ENCODE measurements at places on chromosomes 4 and X.

DNA sequence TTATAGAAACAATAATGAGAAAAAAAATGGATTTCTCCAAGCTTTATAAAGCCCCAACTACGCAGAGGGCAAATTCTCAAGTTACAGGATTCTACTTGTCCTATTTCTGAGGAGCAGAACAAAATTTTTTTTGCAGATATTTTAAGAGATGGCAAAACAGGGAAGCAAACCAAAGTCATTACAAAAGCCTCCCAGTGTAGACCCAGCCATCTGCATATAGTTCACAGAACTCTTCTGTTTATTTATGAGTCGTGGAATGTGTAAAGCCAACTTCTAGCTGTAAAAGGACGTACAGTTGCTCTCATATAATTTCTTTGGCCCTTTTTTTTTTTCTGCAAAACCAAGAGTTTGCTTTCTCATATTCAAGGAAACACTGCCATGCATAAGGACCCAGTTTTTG, 120.4 kb downstream of the PCDH7 start:
- DNase-seq: no peak

GRCh38 chr4:85669204-85669603, 194.3 kb downstream of the ARHGAP24 start:
- no peak for DNase-seq

GRCh38 chr4:188892837-188893236, 753.6 kb downstream of the TRIML1 start:
- DNase-seq: no peak

- no peak for DNase-seq
These were observed 449.7 kb upstream of the KLHL4 start for GRCh38 chrX:87067795-87068369.

DNA sequence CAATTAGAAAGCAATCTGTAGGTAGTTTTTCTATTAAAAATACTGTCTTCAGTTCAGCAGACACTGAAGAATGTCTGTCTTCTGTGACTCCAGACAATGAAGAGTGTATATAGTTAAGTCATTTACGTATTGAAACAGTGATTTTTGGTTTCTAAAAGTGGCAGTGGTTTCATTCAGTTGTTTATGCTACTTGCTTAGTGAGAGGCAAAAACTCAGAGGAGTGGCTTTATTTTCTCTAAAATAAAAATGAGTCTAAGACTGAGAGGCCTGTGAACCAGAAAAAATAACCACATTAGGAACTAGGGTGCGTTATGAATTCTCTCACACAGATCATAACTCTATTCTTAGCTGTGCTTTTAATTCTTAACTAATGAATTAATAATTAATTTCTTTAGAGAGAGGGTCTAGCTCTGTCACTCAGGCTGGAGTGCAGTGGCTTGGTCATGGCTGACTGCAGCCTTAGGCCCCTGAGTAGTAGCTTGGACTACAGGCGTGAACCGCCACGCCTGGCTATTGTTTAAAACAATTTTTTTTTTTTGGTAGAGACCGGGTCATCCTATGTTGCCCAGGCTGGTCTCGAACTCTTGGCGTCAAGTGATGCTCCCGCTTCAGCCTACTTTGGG, 31.4 kb downstream of the FREM3 start:
- DNase-seq: no peak

GRCh38 chr4:156794863-156795262, 176.7 kb downstream of the PDGFC start:
- no peak for DNase-seq

DNA sequence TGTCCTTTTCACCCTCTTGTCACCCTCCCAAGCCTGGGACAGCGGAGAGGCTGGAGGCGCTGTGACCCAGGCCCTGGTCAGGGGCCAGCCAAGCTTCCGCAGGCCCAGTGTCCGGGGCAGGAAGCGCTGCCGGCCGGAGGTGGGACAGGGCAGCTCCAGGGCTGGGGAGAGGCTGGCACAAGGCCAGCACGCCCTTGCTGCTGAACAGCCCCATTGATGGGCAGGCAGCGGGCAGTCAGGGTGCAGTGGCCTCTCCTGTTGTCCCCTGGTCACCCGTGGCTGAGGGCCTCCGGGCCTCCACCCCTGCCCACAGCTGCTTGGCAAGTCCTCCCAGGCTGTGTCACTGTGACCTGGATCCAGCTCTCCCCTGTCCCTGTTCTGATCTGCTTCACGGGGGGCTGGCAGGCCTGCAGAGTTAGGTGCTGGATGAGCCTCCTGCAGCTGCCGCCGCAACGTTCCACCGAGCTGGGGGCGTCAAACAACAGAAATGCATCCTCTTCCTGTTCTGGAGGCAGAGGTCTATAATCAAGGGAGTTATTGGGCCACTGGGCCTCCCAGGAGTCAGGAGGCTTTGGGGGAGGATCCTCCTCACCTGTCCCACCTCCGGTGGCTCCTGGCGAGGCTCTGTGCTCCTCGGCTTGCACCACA, 107.9 kb downstream of the PSAPL1 start:
- DNase-seq: no peak

DNA sequence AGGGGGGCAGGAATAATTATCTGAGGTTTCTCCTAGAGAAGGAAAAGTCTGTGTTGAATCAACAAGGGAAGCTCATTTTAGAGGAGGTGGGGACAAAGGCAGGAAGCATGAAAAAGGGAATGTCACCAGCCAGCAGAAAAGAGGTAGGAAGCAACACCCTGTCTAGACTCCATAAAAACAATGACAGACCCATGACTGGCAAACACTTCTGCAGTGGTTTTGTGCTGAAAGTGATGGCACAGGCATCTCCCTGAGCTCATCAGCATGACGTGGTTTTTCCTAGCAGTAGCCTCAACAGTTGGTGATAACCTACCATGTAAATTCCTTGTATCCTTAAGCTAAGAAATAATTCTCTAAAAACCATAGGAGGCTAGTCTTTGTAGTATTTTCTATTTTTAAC, 110.7 kb upstream of the GALNT7 start:
- peak; percentile 74 for DNase-seq

GRCh38 chrX:136577552-136577951, 45.5 kb downstream of the VGLL1 start:
- DNase-seq: peak; percentile 23

DNA sequence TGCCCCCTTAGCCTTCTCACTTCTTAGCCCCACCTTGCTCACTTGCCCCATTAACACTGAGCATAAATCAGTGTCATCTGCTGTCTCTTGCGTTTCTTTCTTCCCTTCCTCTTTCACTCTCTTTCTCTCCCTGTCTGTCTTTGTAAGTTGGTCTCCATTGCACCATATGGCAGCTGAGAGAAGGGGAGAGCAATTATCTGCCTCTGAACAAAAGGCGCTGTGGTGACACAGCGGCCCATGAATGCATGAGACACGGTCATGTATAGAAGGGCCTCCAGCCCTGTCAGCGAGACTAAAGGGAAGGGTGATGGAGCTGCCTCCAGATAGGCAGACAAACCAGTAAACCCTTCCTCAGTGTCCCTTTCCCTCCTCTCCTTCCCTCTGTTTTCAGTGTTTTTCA, 88.8 kb upstream of the PCDH18 start:
- DNase-seq: no peak

- DNase-seq: no peak
These were observed 112.9 kb upstream of the VCX start for GRCh38 chrX:7730071-7730470.

DNA sequence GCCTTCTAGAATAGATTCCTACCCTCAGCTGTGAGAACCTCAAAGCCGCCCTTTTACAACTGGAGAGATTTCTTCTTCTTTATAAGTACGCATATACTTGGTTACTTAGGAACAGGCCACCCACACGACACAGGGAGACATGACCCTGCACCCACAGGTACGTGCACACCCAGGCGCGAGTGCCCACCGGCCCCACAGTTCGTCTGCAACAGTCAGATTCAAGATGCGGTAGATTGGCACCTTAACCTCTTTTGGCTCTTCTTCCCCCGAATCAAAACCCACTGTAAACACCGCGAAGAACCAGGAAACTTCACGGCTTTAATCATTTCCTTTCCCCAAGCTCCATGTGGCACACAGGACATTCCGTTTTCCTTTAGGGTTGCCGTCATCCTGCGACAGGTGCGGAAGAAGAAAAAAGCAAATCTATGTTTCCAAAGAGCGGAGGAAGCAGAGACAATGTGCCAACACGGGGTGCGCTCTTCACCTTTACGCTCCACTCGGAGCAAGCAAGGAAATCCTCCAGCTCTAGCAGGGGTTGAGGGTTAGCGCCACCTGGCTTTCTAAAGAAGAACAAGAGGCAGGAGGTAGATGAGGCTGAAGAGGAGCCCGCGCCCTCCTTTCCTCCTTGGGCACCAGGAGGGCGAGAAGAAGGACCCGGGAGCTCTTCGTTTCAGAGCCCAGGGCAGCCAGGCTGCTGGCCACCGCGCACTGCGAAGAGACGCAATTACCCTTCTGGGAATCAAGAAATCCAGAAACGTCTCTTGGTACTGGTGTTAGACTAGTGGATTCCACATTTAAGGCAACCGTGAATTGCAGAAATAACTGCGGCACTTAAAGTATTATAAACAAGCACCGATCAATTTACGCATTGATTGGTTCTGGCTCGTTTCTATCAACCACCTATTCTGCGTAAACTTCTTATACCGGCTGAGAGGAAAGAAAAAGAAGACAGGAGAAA, 35.7 kb downstream of the HAND2 start:
- peak; percentile 83 for DNase-seq

GRCh38 chr4:186265683-186266652, at the start of gene F11:
Gene F11 (plus strand): TSS chr4:186266189. CDS start chr4:186267137, 948 bp downstream.
- DNase-seq: no peak

DNA sequence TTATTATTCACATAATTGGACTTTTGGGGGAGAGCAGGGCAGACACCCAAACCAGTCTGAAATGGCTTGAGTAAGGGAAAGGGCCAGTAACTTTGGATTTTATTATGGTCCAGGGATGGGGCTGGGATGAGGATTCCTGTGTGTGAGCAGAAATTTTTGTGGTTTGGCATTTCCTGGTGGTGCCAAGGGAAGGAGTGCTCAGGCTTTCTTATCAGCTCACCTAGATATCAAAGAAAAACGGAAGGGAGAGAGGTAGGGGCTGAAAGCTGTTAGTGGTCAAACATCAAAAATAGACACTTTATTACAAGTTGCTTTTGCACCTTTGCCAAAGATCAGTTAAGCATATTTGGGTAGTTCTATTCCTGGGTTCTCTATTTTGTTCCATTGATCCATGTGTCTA, 128.5 kb upstream of the DIPK2B start:
- DNase-seq: no peak

DNA sequence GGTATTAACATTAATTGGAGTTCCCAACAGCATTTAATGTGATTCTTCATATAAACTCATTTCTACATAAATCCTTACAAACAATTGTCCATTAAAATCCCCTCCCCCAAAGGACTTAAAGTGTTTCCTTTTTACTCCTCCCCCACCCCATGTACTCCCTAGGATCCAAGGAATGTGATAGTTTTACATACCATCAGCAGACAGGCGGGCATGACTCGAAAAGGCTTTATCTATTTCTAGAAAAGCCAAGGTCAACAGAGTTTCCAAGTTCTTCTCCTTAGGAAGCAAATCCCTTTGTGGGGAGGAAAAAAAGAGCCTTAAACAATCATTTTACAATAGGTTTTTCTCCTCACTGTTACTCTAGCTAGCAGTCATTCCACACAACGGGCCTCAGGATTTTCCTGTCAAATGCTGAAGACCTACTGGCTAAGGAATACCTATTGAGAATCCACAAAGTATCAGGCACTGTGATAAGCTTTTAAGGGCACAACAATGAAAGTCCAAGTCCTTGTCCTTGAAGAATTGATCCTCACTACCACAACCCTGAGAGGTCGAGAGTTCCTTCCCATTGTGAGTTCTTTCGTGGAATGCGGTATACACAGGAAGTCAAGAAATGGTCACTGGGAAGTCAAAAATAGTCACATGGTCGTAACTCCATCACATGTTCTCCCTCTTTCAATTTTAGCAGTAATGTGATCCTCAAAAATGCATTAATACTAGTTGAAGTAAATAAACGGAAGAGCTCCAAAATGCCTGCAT, 7.2 kb downstream of the PPM1K start:
- DNase-seq: no peak

DNA sequence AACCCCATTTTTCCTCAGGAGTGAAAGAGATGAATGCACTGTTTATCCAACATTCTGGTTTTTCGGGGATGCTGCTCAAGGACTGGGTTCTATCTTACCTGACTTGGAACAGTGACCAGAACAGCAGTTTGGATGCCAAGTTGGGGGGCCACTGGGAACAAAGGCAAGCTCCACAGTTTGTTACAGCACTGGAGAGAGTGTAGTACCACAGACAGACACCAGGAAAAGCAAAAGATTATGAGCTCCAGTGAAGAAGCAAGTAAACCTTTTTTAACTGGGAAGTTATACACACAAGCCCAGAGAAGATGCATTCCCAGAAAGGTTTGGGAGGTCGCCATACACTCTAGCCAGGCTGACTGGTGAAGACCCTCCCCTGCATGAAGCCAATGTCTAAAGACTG, 13.6 kb downstream of the C4orf36 start:
- DNase-seq: no peak

DNA sequence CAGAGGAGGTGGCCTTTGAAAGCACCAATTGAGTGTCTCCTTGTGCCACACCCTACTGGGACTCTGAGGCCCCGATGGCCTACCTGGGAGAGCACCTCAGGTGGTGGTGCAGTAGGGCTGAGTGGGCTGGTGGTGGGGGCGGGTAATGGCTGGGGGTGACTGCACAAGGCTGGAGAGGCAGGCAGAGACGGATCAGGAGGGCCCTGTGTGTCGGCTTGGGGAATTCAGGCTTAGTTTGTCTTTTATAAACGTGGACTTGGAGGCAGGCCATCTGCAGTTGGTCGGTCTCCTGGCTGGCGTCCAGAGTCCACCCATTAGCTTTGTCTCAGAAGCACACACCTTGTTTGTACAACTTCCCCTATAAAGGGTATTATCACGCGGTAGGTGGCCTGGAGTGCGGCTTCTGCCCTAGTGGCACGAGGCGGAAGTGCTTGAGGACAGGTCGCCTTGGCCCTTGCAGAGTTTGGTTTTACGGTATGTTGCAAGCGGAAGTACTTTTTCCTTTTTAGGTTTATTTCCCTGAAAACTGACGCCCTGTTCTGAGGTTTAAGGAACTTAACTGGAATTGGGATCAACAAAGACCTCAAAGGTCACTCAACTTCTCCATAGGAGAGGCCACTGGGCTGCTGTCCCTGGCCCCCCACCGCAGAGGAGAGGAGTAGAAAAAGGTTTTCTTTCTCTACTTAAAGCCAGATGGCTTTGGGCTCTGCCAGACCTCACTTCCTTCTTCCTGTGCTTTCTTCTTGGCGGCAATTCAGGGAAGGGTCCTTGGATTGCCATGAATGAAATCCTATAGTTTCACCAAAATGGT, 8.0 kb downstream of the TBC1D14 start:
- peak; percentile 98 for DNase-seq

GRCh38 chrX:3521396-3521795, 174.9 kb upstream of the MXRA5 start:
- DNase-seq: no peak

DNA sequence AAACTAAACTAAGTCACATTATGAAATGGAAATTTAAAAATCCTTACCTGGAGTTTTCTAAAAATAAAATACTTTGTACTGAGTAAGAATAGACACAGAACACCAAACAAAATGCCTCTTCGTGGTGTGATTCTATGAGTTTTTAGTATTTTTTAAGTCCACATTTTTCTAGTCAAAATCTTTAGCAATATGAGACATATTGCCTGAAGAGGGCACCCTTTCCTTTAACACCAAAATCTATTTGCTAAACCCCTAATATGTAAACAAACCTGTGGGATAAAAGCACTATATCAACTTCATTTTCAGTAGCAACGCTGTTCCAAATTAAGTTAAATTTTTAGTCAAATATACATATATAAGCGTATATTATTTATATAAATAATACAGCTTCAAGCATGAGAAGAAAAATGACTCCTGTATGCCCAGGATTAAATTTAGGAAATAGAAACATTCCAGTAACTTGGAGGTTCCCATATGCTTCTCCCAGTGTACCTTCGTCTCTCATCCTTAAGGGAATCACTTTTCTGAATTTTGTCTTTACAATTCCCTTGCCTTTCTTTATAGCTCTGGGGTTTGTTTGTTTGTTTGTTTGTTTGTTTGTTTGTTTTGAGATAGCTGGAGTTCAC, 23.0 kb upstream of the PGM2 start:
- peak; percentile 45 for DNase-seq
